Choroid plexus epithelial cell (primary cell): ENCODE measurements at places on chromosomes 16 and 17.
A peak's percentile ranks its signal among the peaks of the same experiment; 100 is the strongest.

DNA sequence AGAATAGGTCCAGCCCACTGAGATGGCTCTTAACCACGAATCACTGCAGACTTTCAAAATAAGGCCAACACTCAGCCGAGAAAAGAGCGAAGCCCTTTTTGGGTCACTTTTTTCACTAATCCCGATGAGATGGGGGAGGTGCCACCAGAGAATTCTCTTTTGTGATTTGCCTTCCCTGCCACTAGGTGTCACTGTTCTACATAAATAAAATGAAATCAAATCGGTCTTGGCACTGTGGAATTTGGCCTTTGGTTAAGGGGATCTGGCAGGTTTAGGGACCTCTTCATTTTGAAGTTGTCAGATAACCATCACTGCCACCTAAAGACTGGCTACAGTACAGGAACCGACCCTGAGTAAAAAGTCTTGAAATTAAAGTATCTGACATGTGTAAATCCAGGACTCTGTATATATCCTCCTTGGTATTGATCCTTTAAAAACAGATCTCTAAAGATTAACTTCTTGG, 147.0 kb downstream of the HS3ST4 start:
- DNase-seq, result peak; percentile 67

- DNase-seq, result peak; percentile 49
Measured at GRCh38 chr17:68356520-68356919, 65.2 kb downstream of the ARSG start.

DNA sequence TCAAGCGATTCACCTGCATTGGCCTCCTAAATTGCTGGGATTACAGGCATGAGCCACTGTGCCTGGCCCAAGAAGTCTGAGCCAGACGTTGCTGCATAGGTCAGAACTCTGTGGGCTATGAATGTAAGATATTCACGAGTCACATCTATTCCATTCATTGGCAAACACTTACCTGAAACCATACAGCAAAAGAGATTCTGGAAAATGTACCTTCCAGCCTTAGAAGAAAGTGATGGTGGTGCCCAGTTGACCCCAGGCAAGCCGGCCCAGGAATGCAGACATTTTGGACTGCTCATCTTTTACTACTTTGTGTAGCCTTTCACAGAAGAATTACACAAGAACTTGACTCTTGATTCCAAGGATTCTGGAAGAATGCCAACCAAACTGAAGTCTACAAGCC, 135.6 kb upstream of the N4BP1 start:
- no peak for DNase-seq

GRCh38 chr16:24140730-24141129, 115.4 kb upstream of the CACNG3 start:
- no peak for DNase-seq

DNA sequence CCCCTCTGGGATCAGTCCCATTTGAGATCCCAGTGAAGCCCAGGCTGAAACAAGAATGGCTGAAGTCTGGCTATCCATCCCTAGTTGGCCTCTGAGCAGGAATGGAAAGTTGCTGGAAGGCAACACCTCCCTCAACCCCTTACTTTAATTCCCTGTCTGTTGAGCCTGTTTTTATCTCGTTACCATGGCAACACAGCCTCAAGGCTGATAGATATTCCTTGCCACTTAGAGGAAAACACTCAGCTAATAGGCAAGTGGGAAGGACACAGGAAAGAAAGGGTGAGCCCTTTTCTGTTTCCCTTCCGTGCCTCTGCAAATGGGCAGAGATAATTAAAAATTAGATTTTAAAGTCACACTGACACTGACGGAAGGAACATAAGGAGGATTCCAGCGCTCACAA, 75.5 kb upstream of the CLEC3A start:
- DNase-seq, result no peak

DNA sequence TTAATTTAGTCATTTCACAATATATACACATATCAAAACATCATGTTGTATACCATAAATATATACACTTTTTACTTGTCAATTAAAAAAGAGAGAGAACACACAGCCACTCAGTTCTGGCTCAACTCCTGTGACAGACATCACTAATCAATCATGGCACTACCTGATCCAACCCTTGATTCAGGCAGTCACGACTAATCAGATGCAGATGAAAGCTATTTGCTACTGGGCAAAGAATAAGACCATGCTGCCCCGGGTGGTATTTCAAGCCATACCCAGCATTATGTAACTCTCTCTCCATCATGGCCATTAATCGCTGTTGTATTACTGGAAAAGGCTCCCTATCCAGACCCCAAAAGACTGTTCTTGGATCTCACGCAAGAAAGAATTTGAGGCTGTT, 345.7 kb downstream of the HAPSTR1 start:
- DNase-seq, result no peak

DNA sequence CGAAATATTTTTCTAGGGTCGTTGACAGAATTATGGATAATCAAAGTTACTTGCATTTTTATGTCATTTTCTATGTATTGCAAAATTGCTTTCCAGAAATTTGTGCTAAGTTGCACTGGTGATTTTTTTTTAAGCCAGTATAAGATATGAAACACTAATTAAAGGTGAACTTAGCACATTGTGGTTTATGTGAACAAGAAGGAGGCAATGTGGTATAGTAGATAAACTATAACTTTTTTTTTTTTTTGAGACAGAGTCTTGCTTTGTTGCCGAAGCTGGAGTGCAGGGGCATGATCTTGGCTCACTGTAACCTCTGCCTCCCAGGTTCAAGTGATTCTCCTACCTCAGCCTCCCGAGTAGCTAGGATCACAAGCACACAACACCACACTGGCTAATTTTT, 13.2 kb downstream of the DGKE start:
- no peak for DNase-seq

GRCh38 chr17:57557834-57558681, 187.0 kb downstream of the CCDC182 start:
- DNase-seq, result peak; percentile 91

DNA sequence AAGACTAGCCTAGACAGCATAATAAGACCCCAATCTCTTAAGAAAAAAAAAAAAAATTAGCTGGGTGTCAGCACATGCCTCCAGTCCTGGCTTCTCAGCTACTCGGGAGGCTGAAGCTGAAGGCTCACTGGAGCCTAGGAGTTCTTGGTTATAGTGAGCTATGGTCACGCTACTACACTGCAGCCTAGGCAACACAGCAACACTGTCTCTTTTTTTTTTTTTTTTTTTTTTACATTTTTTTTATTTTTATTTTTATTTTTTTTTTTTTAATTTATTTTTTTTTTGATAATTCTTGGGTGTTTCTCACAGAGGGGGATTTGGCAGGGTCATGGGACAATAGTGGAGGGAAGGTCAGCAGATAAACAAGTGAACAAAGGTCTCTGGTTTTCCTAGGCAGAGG, 4.1 kb downstream of the ORC6 start:
- DNase-seq, result no peak

DNA sequence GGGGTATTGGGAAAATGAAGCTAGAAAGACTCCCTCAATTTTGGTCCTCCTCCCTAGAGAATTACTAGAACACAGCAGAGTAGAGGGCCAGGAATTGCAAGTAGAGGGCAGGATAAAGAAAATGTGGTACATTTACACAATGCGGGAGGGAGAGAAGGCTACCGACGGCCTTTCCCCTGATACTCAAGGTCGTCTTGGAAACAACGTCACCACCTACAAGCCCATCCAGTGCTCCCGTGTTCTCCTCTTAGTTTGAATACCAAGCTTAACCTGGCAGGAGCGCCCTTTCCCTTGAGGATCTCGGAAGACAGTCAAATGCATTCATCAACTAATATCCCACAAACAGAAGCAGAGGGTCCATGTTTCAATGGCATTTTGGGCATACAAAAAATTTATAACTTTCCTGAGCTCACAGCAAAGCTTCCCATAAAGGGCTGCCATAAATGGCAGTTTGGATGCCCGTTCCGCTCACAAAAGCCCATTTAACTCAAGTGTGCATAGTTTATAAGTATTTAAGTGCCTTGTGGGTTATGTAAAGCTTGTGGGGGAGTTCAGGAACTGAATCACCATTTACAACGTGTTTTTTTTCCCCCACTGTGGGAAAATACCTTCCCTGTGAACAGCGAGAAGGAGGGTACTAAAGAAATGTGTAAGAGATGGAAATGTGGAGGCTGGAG, 414.6 kb downstream of the SLC39A11 start:
- peak; percentile 71 for DNase-seq

GRCh38 chr16:60001523-60001922, 1267.4 kb upstream of the GOT2 start:
- no peak for DNase-seq

- no peak for DNase-seq
Measured at GRCh38 chr17:838486-838885, 56.3 kb downstream of the MRM3 start.

DNA sequence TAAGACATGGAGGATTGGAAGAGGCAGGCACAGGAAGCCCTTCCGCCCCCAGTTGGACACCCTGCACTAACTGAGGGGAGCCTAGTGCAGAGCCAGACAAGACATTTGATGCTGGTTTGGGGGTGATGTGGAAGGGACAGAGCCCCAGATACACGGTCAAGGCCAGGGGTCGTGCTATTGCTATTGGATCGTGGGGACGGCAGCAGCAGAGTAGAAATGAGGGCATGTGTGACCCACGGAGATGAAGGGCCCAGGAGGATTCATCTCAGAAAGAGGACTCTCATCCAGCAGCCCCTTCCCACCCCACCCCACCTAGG, 2.0 kb upstream of the VAMP2 start:
- no peak for DNase-seq

DNA sequence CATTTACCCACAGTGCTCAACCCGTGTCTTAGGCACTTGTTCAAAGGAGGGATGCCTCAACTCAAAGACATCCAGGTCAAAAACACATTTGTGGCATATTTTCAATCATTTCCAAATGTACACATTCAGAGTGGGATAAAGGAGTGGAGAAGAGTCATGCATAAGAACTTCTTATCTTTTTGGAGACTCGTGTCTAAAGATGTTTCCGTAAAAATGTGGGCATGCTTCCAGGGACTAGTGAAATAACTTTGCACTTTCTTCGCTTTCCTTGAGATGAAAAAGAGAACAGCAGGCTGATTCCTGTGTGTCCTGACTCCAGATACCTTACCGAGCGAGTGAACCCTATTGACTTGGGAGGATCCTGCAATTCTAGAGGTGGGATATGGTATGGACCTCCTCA, 256.6 kb upstream of the KCNJ16 start:
- peak; percentile 74 for DNase-seq

GRCh38 chr17:18968945-18969887, 17.3 kb downstream of the SLC5A10 start:
- DNase-seq, result no peak

- no peak for DNase-seq
Measured at GRCh38 chr17:50475362-50475761, 3.3 kb upstream of the RSAD1 start.

DNA sequence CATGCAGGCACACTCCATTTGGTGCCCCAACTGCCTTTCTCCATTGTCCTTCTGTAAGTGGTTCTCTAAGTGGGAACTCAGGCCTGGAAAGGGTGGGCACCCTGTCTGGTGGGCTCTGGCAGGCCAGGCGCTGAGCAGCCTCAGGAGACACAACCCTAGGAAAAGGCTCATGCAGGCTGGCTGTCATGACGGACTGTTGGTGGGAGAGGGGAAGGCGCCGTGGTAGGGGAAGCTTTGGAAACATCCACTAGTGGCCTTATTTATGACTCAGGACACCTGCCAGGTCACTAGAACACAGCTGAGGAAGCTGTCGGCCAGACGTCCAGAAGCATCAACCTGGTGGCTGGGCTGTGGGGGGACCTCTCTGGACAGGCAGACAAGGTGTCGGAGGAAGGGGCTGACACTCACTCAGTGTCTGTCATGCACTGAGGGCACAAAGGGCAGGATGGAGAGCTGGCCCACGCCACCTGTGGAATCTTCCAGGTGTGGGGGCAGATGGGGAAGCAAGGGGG, 216.0 kb downstream of the SEC14L1 start:
- no peak for DNase-seq

GRCh38 chr17:37608351-37609169, 658 bp downstream of the SYNRG start:
- DNase-seq, result peak; percentile 54

GRCh38 chr16:85112364-85112763, at the start of gene CIBAR2:
TSS of gene CIBAR2 (minus strand) at chr16:85112472. CDS start at chr16:85112352, 120 bp downstream.
- no peak for DNase-seq

GRCh38 chr16:50245417-50246298, 20.7 kb upstream of the ADCY7 start:
- peak; percentile 31 for DNase-seq

- no peak for DNase-seq
Measured at GRCh38 chr17:68819465-68819864, 135.7 kb downstream of the ABCA8 start.

DNA sequence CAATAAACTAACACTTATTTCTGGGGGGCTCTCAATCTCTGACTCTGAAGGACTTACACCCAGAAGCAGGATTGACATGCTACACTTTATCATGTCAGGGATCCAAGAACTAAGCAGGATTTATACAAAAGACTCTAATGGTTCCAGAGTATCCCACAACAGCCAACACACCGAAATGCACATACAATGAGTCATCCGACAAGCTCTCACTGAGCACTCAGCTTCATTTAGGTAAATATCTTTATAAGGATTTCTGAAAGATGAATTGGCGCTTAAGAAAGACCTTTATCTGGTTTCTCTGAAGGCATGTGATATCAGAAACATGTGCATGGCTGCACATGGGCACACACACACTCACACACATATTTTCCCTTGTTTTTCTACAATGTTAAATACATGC, 77.2 kb downstream of the TOX3 start:
- peak; percentile 0 for DNase-seq

GRCh38 chr17:34920676-34921075, 40.6 kb downstream of the CCT6B start:
- DNase-seq, result no peak

GRCh38 chr16:13959626-13960025, 39.7 kb downstream of the ERCC4 start:
- DNase-seq, result no peak

GRCh38 chr17:34556931-34557330, 22.5 kb upstream of the TMEM132E start:
- DNase-seq, result no peak

GRCh38 chr16:10356870-10357842, 28.7 kb upstream of the ATF7IP2 start:
- DNase-seq, result no peak

DNA sequence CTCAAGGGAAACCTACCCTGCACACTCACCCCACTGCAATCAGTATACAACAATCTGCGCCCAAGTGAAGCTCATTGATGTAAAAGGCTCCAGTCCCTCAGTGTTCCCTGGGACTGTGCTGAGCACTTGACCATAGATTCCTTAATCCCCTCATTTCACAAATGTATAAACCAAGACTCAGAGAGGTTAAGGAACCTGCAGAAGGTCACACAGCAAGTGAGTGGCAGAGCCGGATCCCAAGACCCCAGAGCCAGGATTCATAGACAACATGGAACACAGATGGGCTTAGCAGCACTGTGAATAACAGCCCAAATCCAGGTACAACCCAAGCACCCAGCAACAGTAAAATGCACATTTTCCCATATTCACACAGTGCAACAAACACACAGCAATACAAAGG, 225.7 kb downstream of the C16orf78 start:
- no peak for DNase-seq

- no peak for DNase-seq
Measured at GRCh38 chr16:87034317-87034716, 282.9 kb downstream of the C16orf95 start.
